Upper lobe of right lung (tissue), 1 donor: ENCODE measurements at places on chromosomes 1 and 21. TPM values are rescaled to one million over a fixed set of nuclear protein-coding genes. Genes with fewer than 3 reads are reported as not detected.

DNA sequence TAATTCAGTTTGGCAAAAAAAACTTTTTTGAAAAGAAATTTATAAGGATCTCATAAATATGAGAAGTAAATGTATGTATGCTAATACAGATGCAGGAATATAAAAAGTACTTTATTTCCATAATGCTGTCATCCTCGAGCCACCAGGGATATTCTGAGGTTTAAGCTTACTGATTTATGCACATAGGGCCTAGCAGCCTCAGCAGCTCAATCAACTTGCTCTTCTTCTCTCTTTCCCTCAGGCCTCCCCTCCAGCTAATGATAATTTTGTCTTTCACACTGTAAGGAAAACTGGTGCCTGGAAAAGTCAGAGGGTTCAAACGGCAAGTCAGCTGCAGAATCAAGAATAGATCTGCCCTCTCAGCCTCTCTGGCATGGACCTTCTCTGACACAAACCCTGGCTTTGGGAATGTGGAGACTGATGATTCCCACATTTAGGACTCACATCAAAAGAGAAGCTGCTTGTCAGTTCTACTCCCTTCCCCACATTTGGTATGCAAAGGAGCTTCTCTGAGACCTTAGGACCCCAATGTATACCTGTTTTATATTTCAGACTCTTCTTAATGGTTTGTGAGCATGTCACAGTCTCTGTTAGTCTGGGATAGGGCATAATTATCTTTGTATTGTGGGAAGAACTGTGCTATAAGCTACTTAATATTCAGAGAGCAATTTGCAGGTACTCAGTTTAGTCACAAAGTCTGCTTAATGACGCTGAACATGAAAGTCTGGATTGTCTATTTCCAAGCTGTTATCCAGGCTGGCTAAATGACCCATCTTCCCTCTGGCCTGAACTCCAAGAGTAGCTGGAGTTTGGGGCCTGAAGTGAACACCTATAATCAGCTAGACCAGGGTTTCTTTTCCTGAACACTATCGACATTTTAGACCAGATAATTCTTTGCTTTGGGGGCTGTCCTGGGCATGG lies 52.1 kb upstream of the DIPK1A start:
- DNase-seq: no peak
- no peaks in the 10 kb centered on the region for H3K36me3 ChIP-seq
- H3K4me3 ChIP-seq: no peak overlapping the region
- no peaks in the 10 kb centered on the region for H3K27me3 ChIP-seq
- H3K4me1 ChIP-seq: peaks cover 4% of the 10 kb centered on the region

- H3K36me3 ChIP-seq: peaks cover 5% of the 10 kb centered on the region
- H3K4me3 ChIP-seq: no peak overlapping the region
- H3K4me1 ChIP-seq: no peaks in the 10 kb centered on the region
- DNase-seq: no peak
- no peaks in the 10 kb centered on the region for H3K27me3 ChIP-seq
These were observed 64.2 kb upstream of the SCYL3 start for GRCh38 chr1:169957884-169958283.

OLFML2B gene
- total RNA-seq: 17.5 TPM

RRP15 gene
- total RNA-seq: 16.9 TPM

DNA sequence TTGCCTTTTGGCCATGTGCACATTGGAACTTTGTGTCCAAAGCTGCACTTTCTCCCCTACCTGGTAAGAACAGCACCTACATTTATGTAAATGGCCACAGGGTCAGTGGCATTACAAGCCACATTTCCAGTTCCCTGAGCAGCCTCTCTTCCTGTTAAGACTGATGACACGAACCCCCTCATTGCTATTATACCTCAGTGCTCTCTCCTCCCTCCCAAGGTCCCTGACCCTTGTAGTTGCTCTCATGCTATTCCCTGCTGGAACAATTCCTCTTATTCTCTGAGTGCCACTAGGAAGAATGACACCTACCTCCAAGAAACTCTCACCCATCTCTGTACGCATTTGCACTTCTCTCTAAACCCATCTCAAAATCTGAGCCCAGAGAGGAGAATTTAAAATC lies 14.9 kb upstream of the VAV3 start:
- no peaks in the 10 kb centered on the region for H3K4me1 ChIP-seq
- no peak for DNase-seq
- H3K27ac ChIP-seq: no peak overlapping the region
- H3K4me3 ChIP-seq: no peak overlapping the region
- H3K27me3 ChIP-seq: no peaks in the 10 kb centered on the region

- no peaks in the 10 kb centered on the region for H3K36me3 ChIP-seq
- H3K27me3 ChIP-seq: no peaks in the 10 kb centered on the region
- H3K27ac ChIP-seq: no peak overlapping the region
- DNase-seq: no peak
- no peaks in the 10 kb centered on the region for H3K4me1 ChIP-seq
These were observed 12.5 kb upstream of the SLC1A7 start for GRCh38 chr1:53154859-53155438.

HPCAL4 gene
- 0.09 TPM for total RNA-seq

GRCh38 chr1:37655274-37655673 lies 20.6 kb upstream of the RSPO1 start:
- H3K27me3 ChIP-seq: no peaks in the 10 kb centered on the region
- H3K27ac ChIP-seq: no peak overlapping the region
- H3K4me1 ChIP-seq: no peaks in the 10 kb centered on the region
- H3K36me3 ChIP-seq: no peaks in the 10 kb centered on the region

GRCh38 chr1:59532102-59532501 lies 235.2 kb downstream of the FGGY start:
- H3K27me3 ChIP-seq: no peaks in the 10 kb centered on the region
- no peak for DNase-seq
- no peak overlapping the region for H3K27ac ChIP-seq
- H3K36me3 ChIP-seq: no peaks in the 10 kb centered on the region
- H3K4me3 ChIP-seq: no peak overlapping the region

TIE1 gene
- 59.4 TPM for total RNA-seq

DNA sequence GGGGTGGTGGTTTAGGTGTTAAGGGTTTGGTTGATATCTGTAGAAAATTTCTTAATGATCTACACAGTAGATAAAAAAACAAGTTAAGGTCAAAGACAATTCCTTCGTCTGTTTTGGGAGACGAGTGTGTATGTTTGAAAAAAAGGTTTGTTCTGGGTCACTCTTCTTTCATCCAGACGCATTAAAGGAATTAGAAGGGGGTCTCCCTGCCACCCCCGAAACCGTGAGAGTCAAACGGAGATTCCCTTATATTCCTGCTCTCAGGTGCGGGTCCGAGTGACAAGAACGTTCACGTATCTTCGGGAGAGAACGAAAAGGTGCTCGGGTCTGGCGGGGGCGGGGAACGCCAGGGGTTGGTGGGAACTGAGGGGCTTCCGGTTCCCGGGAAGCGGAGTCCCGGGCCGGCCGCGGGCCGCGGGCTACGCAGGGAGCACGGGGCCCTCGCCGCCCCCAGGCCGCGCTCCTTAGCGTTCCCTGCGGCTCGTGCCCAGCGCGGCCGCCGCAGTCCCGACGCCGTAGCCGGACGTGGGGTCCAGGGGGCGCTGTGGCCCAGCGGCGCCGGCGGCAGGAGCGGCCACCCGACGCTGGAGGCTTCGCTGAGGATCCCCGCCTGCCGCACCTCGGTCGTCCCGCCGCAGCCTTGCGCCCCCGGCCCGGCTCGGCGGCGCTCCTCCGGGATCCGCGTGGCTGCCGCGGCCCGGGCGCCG lies at the start of gene ZFYVE9:
TSS of gene ZFYVE9 (plus strand) at position 577 of the 707 bp plus-strand sequence. CDS start 91,118 bp downstream, outside the sequence.
- H3K27ac ChIP-seq: peak within 1 kb of the TSS; percentile 91
- DNase-seq: peak; percentile 90
- H3K4me3 ChIP-seq: peak within 1 kb of the TSS; percentile 85
- no peaks in the 10 kb centered on the region for H3K27me3 ChIP-seq
- peaks cover 17% of the 10 kb centered on the region for H3K4me1 ChIP-seq

FNDC5 gene
- 1.5 TPM for total RNA-seq
